ENCODE measurements at places on chromosomes 5 and 9.

DNA sequence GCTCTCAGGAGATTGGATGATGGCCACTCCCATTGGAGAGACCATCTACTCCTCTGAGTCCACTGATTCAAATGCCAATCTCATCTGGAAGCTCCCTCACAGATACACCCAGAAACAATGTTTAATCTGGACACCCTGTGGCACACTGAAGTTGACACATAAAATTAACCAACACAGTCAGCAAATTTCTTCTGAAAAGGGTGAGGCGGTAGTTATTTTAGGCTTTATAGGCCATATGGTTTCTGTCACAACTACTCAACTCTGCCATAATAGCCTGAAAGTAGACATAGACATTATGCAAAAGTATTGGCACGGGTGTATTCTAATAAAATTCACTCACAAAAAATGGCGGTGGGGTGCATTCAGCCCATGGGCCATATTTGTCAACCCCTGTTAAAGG is 244.5 kb upstream of the VLDLR start:
- DNase-seq = no peak

DNA sequence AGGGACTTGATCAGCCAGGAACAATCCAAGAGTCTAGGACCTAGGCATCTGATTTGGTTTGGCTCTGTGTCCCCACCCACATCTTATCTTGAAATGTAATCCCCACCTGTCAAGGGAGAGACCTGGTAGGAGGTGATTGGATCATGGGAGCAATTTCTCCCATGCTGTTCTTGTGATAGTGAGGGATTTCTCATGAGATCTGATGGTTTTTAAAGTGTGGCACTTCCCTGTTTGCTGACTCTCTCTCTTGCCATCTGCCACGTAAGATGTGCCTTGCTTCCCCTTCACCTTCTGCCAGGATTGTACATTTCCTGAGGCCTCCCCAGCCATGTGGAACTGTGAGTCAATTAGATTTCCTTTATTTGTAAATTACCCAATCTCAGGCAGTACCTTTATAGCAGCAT is 201.7 kb upstream of the ACTBL2 start:
- DNase-seq = no peak

- no peak for DNase-seq
These were observed 482 bp downstream of the SLC27A6 start for GRCh38 chr5:128965638-128966302.

GRCh38 chr5:62149879-62150278 is 156.1 kb upstream of the KIF2A start:
- no peak for DNase-seq

GRCh38 chr9:121226175-121226574 is 24.5 kb upstream of the RAB14 start:
- peak; percentile 27 for DNase-seq

- DNase-seq = no peak
These were observed 16.1 kb downstream of the EQTN start for GRCh38 chr9:27280860-27281259.

GRCh38 chr5:173878224-173878967 is 9.8 kb upstream of the CPEB4 start:
- no peak for DNase-seq

GRCh38 chr9:87950765-87951488 is 23.4 kb downstream of the CDK20 start:
- no peak for DNase-seq

DNA sequence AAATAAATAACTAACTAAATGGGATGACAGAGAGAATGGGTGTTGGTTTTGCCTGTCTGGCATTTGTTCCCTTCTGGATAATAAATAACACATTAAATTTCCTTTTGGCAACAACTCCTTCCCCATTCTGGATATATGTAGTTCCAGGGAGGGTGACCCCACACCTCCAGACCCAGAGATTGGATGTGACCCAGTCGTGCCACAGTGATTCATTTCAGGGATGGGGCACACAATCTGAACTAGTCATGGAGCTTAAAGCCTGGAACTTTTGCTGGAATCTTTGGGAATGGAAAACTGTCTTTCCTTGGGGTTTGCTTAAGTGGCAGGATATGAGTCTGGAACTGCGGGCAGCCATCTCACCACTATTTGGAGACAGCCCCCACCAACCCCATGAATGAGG is 11.3 kb downstream of the KLF9 start:
- DNase-seq = no peak

DNA sequence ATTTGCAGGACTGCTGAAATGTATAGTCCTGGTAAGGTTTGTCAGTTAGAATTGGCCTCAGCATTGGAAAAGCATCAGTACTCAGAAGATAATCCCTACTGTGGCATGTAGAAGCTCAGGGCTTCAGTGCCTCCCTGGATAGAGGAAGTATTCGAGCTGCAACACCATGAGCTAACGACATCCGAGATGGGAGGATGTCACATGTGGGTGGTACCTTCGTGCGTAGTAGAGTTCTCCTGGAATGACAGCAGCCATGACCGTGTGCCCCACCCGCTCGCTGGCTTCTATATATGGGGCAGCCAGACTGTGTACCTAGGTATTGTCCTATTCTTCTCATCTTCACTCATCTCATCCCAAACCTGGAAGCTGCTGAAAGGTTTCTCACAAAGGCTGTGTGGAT is 345.8 kb upstream of the KLF9 start:
- no peak for DNase-seq

- DNase-seq = no peak
These were observed 8.9 kb downstream of the SYNPO start for GRCh38 chr5:150649108-150650020.

DNA sequence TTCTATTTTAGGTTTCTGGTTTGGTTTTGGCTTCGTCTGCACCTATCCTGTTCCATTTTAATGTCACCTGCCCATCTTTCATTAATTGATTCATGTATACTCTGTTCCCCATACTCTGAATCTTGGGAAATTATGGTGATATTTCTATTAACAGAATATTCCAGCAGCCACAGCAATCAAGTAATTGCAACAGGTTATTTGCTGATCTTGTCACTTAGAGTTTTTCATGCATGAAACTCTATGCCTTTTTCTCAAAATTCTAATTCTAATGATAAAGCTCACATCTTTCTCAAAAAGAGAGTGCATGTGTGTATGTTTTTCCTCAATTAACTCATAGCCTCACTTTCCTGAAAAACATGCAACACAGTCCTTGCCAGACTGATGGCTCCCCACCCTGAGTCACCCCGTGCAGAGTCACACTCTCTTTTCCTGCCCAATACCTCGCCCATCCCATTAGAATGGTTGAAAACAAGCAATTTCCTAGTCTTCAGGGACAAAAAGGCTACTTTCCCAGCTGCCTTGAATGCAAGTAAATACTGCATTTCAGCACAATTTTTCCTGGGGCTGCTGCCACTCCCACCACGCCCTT is 15.6 kb downstream of the GFRA3 start:
- no peak for DNase-seq

DNA sequence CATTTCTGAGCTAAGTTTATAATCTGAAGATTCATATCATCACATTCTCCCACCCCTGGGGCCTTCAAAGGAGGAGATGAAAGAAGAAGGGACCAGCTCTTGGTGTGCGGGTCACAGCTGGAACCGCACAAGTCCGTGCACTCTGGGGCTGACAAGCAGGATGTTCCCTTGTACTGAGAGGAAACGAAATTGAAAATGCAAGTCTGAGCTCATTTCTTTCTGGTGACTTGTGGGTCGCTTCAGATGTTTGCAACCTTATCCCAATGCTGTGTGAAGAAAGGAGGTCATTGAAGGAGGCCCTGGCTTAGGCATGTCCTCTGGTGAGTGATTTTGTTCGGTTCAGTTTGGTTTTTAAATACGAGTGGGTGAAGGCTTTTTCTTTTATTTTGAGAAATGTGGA is 59.6 kb downstream of the C9orf152 start:
- DNase-seq = no peak

DNA sequence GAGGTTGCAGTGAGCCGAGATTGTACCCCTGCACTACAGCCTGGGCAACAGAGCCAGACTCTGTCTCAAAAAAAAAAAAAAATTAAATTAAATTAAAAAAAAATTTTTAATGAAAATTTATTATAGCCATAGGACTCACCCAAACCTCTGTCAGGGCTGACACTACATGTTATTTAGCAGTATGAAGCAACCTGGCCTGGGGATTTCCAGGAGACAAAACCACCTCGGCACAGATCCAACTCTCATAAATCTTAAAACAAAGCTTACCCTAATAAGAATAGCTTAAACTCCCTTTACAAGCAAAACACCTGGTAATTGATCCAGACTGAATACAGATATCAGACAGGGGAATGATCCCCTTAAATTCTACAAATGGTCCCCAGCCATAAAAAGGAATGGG is 38.4 kb downstream of the PPP1R2B start:
- DNase-seq = no peak

DNA sequence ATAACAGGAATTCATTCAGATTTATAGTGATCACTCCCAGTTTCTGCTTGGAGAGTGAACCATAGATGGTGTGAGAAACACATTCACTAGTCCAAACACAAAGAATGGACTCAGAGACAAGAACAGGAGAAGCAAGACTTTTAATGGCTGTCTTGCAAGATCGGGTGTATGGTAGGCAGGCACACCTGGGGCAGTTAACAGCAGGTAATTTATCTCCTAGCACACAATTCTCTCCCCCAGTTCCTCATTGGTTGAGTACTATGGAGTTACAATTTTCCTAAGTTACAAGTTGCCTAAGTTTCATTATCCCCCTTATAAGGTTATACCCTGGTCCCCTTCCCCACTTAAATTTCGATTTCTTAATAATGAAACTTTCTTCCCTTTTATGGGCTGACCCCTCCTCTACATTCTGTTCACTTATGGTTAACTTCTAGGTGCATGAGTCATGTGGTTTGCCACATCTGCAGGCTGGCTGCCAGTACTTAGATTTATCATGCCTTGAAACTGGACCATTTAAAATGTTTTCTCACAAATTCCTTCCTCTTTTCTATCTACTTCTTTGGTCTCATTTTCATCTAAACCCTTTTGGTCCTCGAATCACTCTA is 623.3 kb downstream of the HINT1 start:
- peak; percentile 34 for DNase-seq

DNA sequence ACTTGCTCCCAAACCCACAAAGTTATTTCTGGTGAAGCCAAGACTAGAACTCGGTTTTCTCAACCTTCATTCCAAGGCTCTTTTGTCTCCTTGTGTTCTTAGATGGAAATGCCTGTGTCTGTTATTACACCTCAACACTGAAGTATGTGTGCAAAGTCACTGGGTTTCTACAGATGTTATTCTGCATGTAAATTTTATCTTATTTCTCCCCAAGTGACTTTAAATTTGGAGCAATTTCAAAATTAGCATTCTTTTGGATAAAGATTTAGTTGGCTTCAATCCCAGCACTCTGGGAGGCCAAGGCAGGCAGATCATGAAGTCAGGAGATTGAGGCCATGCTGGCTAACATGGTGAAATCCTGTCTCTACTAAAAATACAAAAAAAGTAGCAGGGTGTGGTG is 104.4 kb upstream of the GNA14 start:
- DNase-seq = peak; percentile 92

GRCh38 chr5:112586596-112587062 is 151.1 kb upstream of the APC start:
- no peak for DNase-seq

GRCh38 chr5:84680908-84681307 is 296.2 kb upstream of the EDIL3 start:
- DNase-seq = no peak

GRCh38 chr5:59893429-59894227 is at the start of gene PDE4D:
PDE4D (minus strand) TSS chr5:59893726.
- peak; percentile 69 for DNase-seq

DNA sequence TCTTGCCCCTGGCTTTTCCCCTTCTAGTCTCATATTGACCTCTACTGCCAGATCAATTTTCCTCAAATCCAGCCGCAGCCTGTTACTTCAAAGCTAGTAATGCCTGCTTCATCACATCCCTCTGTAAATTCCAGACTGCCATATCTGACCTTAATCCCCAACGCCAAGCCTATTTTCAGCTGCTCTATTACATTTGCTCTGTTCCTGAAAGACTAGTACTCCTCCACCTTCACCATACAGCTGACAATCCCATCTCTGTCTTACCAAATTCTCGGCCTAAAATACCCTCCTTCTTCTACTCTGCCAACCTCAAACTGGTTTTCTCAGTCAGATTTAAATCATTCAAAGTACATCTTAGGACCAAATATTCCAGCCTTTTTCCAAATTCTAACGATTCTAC is 420.2 kb downstream of the RAB3C start:
- DNase-seq = no peak

DNA sequence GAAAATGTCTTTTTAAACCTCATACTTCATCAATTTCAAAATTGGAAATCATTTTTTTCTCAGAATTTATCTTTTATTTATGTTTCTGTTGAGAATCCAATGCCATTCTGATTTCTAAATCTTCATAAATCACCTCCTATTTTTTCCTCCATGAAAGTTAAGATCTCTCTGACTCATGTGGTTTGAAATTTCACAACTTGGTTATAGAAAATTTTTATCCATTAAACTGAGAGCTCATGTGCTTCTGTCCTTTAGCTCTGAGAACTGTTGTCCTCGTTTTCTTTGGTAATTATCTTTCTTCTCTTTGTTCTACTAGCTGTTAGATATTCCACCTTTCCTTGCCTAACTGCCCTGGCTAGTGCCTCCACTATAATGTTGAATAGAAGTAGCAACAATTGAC is 1.5 kb upstream of the RNF180 start:
- no peak for DNase-seq

- DNase-seq = no peak
These were observed 84.2 kb downstream of the TRPM6 start for GRCh38 chr9:74803376-74804017.

- no peak for DNase-seq
These were observed 227.1 kb upstream of the TRIM32 start for GRCh38 chr9:116460026-116460425.

DNA sequence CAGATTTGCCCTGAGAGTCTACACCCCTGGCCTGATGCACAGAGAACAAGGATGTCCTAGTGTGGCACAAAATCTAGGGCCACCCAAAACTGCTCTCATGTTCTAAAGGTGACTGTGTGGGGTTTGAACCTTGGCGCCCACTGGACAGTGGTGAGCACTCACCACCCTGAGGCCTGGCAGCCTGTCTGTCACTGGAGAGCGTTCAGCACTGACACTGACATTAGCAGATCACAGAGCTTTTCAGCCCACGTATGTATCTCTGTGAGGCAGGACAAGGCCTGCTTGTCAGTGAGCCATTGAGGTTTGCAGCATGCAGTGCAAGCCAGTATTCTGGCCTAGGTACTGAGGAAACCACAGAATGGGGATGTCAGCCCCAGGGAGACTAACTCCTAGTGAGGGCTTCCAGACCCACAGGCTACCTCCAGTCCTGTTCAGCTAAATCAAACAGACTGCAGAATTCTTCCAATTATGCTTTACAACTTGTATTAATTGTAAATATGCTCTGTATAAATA is 38.9 kb upstream of the SLC2A8 start:
- no peak for DNase-seq
